Ovary (tissue), 10 donors: ENCODE measurements at places on chromosomes 6 and 20. TPM values are rescaled to one million over a fixed set of nuclear protein-coding genes. Genes with fewer than 3 reads are reported as not detected.

PRDM13 gene
- total RNA-seq = not detected

FANCE gene
- total RNA-seq = 11.2 TPM

PPP1R3G gene
- total RNA-seq = 1.1 TPM

DNA sequence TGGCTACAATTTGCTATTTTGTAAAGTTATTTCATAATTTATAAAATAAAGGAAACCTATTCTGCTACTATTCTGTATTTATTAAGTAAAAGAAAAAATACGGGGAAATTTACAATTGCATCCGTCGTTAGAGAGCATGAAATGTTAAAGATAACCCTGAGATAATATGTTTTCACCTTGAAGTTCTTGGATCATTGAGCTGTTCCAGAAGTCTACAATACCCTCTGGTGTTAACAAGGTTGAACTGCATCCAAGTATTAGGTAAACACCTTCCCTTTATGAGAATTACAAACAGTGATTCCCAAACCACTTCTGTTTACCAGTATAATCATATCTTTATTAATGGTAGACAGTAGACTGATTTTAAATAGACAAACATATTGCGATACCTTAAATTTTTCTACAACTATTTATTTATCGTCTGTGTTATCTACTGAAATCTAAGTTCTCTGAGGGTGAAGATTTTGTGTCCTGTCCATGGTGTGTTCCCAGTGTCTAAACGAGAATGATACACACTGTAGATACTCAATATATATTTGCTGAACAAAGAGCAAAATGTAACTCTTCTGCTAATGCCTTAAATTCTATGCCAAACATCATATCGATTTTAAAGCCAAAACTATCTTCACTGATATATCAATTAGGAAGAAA lies 28.2 kb downstream of the TBC1D32 start:
- no peak overlapping the region for H3K27ac ChIP-seq
- H3K4me1 ChIP-seq = no peaks in the 10 kb centered on the region
- no peaks in the 10 kb centered on the region for H3K36me3 ChIP-seq
- DNase-seq = no peak

DNA sequence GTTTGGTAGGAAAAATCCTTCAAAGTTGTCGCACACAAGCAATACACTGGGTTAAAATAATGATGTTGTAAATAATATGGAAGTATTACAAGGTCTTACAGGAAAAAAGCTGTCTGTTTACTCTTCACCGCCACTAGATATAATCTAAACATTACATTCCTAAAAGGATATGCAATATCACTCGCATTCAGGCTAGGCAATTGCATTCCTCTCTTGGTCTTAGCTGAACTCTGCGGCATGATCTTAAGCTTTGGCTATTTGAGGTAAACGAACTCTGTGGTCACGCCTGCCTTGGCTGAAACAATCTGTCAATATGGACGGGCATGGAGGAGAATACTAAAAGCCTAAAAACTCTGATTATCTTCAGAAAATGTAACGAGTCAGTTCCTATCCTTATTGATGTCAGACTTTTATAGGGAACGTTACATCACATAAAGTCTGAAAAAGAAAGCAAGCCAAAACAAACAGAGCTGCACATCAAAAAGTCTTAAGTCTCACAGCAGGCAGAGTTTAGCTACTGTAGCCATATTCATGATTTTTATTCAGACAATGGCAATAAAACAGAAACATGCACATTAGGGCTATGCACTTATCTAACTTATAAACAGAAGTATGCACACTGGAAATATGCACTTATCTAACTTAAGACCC lies 30.8 kb upstream of the FILIP1 start:
- H3K27ac ChIP-seq = no peak overlapping the region
- H3K36me3 ChIP-seq = no peaks in the 10 kb centered on the region
- no peak for DNase-seq
- H3K4me3 ChIP-seq = no peak overlapping the region
- H3K27me3 ChIP-seq = no peaks in the 10 kb centered on the region

GRCh38 chr6:97411610-97412009 lies 128.6 kb upstream of the MMS22L start:
- H3K27ac ChIP-seq = no peak overlapping the region
- H3K4me1 ChIP-seq = no peaks in the 10 kb centered on the region
- no peaks in the 10 kb centered on the region for H3K36me3 ChIP-seq
- no peak for DNase-seq

GRCh38 chr6:75566137-75566767 lies 35.4 kb upstream of the SENP6 start:
- H3K4me1 ChIP-seq = no peaks in the 10 kb centered on the region
- H3K27me3 ChIP-seq = no peaks in the 10 kb centered on the region
- no peak overlapping the region for H3K27ac ChIP-seq
- no peak for DNase-seq
- H3K36me3 ChIP-seq = no peaks in the 10 kb centered on the region
- H3K4me3 ChIP-seq = no peak overlapping the region

DNA sequence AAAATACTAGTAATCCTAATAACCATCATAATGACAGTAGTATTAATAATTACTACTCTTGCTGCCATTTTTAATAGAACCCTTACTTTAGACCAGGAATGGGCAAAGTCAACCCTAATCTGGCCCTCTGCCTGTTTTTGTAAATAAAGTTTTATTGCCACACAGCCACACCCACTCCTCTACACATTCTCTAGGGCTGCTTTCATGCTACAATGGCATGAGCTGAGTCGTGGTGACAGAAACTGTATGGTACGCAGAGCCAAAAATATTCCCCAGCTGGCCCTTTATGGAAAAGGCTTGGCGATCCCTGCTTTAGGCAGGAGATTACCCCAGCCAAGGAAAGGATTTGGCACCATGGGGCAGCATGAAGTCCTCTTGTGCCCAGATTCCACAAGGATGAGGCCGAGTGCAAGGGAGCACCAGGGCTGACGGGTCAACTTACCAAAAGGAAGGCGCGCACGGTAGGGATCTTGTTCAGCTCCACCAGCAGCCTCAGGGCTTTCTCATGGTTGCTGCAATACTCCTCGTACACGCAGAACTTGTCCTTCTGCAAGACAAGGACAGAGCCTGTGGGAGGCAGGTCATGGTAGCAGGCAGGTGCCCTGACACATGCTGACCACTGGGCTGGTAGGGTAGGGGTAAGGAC lies 93.6 kb downstream of the PREX1 start:
- no peak overlapping the region for H3K4me3 ChIP-seq
- no peak overlapping the region for H3K27ac ChIP-seq
- no peaks in the 10 kb centered on the region for H3K4me1 ChIP-seq
- H3K27me3 ChIP-seq = no peaks in the 10 kb centered on the region
- DNase-seq = no peak
- no peaks in the 10 kb centered on the region for H3K36me3 ChIP-seq

GRCh38 chr6:56851541-56852259 lies 103.2 kb upstream of the BEND6 start:
- peak overlapping the region; percentile 38 for H3K4me3 ChIP-seq
- H3K27me3 ChIP-seq = no peaks in the 10 kb centered on the region
- DNase-seq = peak; percentile 60

DNA sequence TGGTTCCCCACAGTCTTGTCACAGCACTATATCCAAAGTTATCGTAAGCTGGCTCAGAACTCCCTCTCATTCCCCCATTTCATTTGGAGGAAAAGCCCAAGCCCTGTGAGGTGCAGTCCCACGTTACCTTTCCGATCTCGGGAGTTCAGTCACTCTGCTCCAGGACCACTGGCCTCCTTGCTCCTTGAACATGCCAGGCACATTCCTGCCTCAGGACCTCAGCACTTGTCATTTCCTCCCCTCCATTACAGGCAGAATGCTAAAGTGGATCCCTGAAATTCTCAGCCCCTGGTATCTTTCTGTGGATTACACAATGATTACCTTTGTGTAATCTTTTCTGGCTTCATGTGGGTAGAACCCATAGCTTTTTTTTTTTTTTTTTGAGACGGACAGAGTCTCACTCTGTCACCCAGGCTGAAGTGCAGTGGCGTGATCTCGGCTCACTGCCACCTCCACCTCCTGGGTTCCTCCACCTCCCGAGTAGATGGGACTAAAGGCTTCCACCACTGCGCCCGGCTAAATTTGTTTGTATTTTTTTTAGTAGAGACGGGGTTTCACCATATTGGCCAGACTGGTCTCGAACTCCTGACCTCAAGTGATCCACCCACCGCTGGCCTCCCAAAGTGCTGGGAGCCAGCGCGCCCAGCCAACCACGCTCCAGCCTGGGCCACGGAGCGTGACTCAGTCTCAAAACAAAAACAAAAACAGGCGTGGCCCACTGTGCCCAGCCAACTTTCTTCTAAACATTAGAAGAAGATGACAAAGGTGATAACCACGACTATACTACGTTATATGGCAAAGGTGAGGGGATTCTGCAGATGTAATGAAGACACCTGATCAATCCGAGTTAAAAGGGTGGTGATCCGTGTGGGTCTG lies 4.0 kb upstream of the OXT start:
- DNase-seq = no peak
- no peaks in the 10 kb centered on the region for H3K27me3 ChIP-seq
- H3K36me3 ChIP-seq = no peaks in the 10 kb centered on the region
- H3K27ac ChIP-seq = no peak overlapping the region
- no peak overlapping the region for H3K4me3 ChIP-seq

DNA sequence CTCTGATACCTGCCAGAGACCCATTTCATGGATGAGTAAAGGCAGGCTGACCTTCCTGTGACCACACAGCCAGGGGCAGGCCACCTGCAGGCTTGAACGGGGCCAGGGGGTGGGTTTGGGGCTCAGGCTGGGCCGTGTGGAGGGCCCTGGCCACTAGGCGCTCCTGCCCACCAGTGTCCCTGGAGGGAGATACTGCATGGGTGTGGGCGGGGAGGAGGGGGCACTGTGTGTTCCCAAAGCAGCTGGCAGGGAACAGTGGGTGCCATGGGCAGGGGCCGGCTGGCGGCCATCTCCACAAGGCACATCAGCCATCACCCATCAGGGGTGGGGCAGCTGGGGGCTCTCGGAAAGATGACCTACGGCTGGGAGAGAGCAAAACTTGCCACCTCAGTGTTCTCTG lies 15.4 kb downstream of the SRC start:
- H3K27me3 ChIP-seq = no peaks in the 10 kb centered on the region
- H3K27ac ChIP-seq = no peak overlapping the region
- no peak overlapping the region for H3K4me3 ChIP-seq
- no peaks in the 10 kb centered on the region for H3K36me3 ChIP-seq
- H3K4me1 ChIP-seq = peaks cover 8% of the 10 kb centered on the region

DNA sequence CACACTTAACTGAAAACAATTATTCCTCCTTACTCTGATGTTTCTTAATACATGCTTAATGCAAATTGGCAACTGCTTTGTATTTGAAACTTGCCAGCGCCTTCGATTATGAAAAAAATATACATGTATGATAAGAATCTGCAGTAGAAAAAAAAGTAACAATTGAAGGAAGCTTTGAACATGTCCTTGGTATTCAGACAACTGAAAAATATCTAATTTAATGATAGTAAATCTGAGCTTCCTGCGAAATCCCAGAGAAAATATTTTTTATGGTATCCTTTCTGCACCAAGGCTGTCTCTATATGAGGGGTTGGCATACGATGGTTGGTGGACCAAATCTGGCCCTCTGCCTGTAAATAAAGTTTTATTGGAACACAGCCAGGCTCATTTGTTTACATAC lies 186.2 kb downstream of the HDGFL1 start:
- DNase-seq = no peak
- no peaks in the 10 kb centered on the region for H3K36me3 ChIP-seq
- H3K4me3 ChIP-seq = no peak overlapping the region
- H3K27me3 ChIP-seq = no peaks in the 10 kb centered on the region
- H3K4me1 ChIP-seq = no peaks in the 10 kb centered on the region
- no peak overlapping the region for H3K27ac ChIP-seq

DNA sequence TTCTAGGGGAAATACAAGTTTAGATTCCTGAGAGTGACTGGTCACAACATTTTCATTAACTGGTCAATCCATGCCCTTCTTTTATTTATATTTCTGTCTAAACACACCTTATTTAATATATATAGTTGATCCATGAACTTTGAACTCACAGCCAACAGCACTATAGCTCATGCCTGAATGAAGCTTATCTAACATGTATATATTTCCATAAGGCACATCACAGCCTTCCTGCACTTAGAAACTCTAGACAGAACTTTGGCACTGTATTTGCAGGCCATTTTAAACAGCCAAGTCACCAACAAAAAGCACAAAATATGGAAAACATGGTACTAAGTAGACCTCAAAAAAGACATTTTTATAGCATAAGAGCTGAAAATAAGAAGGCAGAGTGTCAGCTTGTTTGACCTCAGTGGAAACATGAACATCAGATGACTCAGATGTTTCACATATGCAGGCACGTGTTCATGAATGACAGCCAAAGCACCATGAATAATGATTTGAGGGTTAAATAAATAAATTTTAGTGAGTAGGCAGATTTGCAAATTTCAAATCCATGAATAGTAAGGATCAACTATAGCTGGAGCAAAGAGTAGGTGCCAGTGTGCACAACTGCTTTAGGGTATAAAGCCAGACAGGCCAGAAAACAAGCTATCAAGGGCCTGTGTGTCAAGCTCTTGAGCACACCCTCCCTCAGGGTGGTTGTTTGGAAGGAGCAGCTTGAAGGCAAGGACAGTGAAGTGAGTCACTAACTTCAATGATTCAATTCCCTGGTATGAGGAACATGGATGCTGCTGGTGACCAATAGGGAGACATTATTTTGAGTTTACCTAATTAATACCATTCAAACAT lies 88.9 kb upstream of the NT5E start:
- H3K4me3 ChIP-seq = no peak overlapping the region
- no peaks in the 10 kb centered on the region for H3K27me3 ChIP-seq
- peaks cover 2% of the 10 kb centered on the region for H3K4me1 ChIP-seq

DNA sequence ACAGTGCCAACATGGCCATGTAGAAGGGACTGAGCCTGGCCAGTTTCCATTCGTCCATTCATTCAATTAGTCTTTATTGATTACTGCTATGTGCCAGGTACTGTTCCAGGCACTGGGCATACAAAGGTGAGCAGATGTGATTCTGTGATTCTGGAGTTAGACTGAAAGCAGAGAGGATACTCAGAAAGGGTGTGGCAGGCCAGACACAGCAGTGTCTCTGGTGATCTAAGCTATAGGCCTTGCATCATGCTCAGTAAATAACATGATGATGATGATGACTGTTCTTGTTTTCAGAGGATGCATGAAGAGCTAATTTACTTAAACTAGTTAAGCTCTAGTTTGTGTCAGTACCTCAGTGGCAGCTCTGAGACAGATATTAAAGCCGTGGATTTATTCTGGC lies 31.4 kb upstream of the FUCA2 start:
- no peaks in the 10 kb centered on the region for H3K27me3 ChIP-seq
- H3K27ac ChIP-seq = no peak overlapping the region
- H3K4me3 ChIP-seq = no peak overlapping the region
- no peaks in the 10 kb centered on the region for H3K36me3 ChIP-seq
- peaks cover 1% of the 10 kb centered on the region for H3K4me1 ChIP-seq
- no peak for DNase-seq

DNA sequence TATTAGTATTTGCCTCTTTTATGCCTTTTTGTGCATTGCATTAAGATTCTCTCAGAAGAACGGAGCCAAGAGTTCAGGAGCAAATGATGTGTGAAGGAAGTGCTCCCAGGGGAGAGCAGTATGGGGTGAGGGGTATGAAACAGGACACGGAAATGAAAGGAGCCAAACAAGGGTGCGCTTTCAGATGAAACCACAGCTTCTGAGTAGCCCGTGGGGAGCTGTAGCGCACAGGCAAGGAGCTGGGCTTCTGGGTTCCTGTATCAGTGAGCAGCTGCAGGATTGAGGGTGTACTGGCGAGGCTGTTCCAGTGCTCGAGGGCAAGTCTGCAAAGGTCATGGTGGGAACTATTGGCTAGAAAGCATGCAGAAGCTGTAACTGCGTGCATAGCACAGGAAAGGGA lies 25.4 kb downstream of the ANKEF1 start:
- no peak overlapping the region for H3K27ac ChIP-seq
- no peak for DNase-seq
- H3K27me3 ChIP-seq = no peaks in the 10 kb centered on the region
